ENCODE measurements at places on chromosomes 5 and 9.

DNA sequence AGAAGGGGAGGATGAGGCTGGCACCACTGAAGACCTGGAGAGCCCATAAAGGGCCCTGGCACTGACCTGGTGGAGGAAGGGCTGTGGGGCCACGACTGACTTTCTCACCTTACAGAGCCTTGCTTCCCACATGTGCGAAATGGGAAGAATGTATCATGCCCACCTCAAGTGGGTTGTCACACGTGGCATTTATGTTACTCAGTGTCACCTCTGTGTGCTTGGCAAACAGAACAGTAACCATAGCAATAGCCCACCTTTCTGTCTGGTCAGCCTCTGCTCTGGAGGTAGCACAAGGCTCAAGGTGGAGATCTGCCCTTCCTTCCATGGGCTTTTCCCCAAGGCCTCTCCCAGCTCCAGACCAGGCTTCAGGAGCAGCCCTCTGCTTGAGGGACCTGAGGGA, 16.7 kb downstream of the TCF7 start:
- DNase-seq, result no peak

DNA sequence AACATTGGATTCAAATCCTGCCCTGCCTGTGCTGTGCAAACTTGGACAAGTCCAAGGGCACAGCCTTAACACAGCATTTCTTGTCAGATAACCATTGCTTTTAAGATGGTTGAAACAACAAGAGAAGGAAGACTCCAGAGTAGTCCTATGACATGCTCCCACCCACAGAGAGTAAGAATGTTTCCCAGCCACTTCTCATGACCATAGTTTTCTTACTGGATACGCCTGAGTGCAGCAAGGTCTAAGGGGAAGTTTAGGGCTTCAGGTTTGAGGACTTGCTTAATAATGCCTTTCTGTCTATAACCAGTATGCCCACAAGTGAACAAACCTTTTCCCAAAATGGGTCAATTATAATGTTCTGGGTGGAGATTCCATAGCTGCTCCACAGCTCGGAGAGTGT, 126.4 kb downstream of the SLF1 start:
- no peak for DNase-seq

DNA sequence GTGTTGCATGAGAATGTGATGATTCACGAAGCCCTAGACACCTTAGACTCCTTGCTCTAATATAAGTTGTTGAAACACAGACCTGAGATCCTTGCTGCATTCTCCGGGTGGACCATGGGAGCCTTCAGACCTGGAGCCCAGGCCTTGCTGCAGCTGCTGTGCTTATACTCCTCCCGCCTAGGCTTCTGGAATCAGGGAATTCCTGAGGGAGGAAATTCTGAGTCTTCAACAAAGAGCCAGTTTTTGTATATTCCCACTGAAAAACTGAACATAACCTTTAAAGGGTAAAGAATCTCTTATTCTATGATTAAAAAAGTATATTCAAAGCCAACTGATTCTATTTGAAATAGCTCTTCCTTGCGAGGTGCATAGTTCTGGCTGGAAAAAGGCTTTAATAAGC, 245.1 kb upstream of the ELAVL2 start:
- DNase-seq, result no peak

GRCh38 chr9:128636024-128636390, 20.6 kb downstream of the DYNC2I2 start:
- no peak for DNase-seq

DNA sequence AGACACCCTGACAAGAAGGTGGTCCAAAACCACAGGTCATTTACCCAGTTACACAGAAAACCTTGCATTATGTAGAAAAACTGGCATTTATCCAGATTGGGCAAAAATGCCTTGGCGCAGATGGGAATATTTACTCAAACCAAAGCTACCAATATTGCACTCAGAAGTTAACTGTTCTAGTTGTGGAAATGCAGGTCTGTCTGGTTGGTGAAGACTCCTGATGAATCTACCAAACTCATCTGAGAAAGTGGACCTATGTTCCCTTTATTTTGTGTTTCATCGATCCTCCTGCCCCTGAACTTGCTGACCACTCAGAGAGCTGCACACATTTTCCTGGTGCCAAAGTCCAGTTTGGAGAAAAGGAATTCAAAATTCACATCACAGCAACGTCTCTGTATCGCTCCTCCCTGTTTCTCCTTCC, 85.2 kb upstream of the ALDH1A1 start:
- DNase-seq, result no peak

- DNase-seq, result no peak
These were observed 195.3 kb downstream of the CNTLN start for GRCh38 chr9:17330097-17330496.

GRCh38 chr5:146441896-146442295, 5.2 kb upstream of the TCERG1 start:
- DNase-seq, result no peak

- no peak for DNase-seq
These were observed 140.0 kb downstream of the SIL1 start for GRCh38 chr5:139058121-139058520.

DNA sequence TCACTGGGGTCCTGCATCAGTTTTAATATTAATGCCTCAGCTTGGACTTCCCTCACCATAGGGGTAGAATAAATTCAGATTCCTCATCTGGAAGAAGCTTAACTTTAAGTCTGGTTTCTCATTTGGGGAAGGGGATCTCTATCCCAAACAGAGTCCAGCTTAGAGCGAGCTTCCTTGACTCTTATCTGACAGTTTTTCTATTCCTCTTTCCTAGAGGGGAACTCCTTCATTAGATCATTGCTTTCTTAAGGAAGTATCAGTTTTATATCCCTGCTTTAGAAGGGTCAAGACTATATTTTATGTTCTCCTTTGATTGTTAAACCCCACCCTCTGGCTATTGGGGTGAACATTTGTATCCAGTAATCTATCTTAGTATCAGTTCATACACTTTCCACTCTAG, 24.2 kb upstream of the CDC42SE2 start:
- no peak for DNase-seq

GRCh38 chr5:18967637-18968036, 1020.4 kb downstream of the CDH18 start:
- DNase-seq, result no peak

DNA sequence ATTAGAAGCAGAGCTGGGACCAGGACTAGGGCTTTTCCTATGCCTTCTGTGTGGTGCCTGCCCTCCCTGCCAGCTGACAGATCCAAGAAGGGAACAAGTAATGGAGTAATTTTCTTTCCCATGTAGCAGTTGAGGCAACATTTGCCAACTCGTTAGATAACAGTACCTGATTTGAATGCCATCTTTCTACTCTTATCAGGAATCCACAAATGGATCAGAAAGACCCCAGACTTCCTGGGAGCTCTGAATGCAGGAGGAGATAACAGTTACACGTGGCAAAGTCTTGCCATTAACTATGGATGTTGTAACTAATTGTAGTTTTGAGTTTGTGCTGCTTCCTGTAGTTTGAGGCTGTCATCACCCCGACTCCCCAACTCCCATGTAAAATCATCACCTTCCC, 39.2 kb downstream of the RCL1 start:
- no peak for DNase-seq
